ENCODE measurements at places on chromosomes 12 and 14.

GRCh38 chr12:38744041-38744440 lies 161.3 kb downstream of the CPNE8 start:
- no peak for DNase-seq

DNA sequence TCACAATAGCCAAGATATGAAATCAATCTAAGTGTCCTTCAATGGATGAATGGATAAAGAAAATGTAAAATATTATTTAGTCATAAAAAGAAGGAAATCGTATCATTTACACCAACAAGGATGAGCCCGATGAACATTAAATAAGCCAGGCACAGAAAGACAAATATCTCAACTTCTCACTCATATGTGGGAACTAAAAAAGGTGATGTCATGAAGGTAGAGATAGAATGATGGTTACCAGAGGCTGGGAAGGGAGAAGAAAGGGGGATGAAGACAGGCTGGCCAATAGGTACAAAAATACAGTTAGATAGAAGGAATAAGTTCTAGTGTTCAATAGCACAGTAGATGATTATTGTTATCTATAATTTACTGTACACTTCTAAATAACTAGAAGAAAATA lies 94.9 kb upstream of the RAP1B start:
- DNase-seq: no peak

GRCh38 chr12:90280033-90280432 lies 571.4 kb upstream of the ATP2B1 start:
- DNase-seq: no peak

GRCh38 chr14:51626788-51627187 lies 24.9 kb upstream of the FRMD6 start:
- no peak for DNase-seq

- DNase-seq: no peak
Observed at GRCh38 chr12:124423761-124424515, 129.0 kb downstream of the RFLNA start.

GRCh38 chr14:74763803-74764531 lies 851 bp downstream of the YLPM1 start:
- DNase-seq: no peak

DNA sequence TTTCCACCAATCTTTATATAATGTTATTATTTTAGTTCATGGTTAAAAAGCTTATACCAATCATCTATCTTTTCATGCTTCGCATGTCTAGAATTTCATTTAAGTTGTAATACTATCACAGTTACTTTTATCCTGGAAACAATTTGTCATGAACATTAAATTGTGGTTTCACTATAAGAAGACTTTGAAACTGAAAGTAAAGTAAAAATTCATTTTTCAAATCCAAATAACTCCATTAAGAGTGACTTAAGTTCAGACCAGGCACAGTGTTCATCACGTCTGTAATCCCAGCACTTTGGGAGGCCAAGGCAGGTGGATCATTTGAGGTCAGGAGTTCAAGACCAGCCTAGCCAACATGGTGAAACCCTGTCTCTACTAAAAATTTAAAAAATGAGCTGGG lies 12.4 kb downstream of the ESR2 start:
- no peak for DNase-seq

GRCh38 chr14:94649543-94650443 lies 37.6 kb downstream of the SERPINA3 start:
- DNase-seq: no peak

DNA sequence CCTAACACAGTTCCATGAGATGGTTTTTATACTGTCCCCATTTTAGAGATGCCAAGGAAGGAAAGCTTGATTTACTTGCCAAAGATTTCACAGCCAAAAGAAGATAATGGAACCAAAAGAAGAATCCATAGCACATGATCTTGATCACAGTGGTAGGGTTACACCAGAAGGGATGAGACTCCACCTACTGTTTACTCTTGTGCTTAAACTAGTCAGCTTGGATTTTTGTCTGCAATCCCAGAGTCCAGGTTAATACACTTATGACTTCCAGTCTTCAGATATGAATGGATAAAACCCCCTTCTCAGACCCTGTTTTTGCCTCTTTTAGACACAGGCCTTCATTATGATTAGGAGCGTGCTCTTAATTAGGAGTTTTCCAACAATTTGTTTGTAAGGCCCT lies 454.2 kb downstream of the AEBP2 start:
- DNase-seq: no peak

GRCh38 chr14:93115821-93116675 lies at the start of gene ITPK1:
Gene ITPK1, minus strand, starts transcription at chr14:93115925. Its CDS starts 762 bp downstream, at chr14:93115163.
- DNase-seq: peak; percentile 29

GRCh38 chr12:19014240-19014639 lies 115.3 kb upstream of the PLEKHA5 start:
- DNase-seq: no peak

- no peak for DNase-seq
Observed at GRCh38 chr12:11755302-11755930, 105.9 kb downstream of the ETV6 start.

DNA sequence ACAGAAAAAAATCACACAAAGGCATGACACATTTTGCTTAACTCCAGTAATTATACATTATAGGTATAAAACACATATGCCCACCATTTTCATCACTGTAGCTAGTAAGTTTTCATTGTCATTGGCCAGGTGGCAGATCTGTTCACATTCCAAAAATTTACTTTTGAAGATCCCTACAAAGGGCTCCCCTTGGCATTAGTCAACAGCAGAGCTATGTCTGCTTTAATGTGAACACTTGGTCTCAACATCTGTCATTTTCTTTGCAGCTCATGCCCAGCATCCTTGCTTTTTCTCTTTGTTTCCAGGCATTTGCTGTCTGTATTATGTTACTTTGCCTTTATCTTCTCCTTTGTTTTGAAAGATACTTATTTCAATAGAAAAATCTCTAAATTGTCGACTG lies 519.1 kb upstream of the FOXG1 start:
- no peak for DNase-seq

DNA sequence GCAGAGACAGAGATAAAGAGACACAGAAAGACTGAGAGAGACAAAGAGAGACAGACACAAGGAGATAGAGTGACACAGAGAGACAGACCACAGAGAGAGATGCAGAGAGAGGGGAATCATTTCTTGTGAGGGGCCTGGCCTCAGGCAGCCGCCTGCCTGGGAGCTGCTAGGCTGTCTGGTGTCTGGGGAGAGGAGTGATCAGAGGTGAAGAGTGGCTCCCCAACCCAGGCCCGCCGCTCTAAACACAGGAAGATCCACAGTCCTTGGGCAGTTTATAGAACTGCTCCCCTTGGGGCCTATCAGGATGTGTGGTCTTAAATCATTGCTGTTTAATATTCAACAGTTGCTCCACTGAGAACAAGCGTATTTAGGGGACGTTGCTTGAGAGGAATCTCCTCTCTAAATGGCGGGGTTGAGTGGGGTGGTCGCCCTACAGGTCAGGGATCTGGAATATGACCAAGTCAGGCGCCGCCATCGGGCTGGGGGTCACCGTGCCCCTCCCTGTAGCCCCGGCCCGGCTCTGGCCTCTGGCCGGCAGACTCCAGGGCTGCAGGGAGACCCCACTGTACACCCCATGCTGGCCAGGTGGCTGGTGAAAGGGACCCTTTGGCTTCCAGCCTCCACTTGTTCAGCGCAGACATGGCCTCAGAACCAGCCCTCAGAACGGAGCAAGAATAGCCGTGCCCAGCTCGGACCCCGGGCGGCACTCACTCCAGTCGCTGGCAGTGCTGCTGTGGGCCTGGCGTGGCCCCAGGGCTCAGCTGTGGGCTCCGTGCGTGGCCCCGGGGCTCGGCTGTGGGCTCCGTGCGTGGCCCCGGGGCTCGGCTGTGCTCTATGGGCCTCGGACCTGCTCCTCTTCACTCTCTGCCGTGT lies 89.4 kb downstream of the GALNT9 start:
- DNase-seq: no peak

DNA sequence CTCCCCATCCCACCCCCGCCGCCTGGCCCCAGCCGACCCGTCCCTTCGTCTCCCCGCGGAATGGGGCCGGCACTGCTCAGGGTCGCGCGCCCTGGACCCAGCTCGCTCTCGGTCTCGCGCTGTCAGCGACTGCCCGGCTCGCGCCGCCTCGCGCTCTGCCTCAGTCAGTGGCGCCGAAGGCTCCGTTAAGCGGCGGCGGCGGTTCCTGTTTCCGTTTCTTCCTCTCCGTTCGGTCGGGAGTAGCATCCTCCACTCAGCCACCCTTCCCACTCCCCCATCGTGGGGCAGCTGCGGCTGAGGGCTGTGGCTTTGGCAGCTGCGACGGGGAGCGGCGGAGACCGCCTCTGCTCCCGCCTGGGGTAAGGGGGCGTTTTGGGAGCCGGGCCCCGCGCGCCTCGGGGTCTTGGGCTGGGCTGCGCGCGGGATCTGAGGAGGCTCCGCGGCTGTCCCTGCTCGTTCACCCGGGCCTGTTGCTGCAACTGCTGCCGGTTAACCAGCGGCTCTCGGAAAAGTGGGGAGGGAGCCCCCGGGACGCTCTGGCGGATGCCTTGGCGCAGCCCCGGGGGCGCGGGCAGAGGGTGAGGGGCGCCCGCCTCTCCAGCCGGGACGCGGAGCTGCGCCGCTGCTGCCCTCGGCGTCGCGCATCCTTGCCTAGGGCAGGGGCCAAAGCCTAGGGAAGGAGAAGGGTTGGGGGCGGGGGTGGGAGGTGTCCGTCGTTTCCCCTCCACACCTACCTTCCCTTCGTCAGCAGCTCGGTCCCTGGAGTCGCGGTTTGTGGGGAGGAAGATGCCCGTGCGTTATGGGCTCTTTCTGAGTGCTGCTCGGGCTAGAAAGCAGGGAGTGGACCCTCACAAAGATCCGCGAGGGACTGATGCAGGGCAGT lies 567 bp downstream of the FUT8 start:
- peak; percentile 35 for DNase-seq

GRCh38 chr12:92952394-92952793 lies 23.3 kb upstream of the EEA1 start:
- no peak for DNase-seq

DNA sequence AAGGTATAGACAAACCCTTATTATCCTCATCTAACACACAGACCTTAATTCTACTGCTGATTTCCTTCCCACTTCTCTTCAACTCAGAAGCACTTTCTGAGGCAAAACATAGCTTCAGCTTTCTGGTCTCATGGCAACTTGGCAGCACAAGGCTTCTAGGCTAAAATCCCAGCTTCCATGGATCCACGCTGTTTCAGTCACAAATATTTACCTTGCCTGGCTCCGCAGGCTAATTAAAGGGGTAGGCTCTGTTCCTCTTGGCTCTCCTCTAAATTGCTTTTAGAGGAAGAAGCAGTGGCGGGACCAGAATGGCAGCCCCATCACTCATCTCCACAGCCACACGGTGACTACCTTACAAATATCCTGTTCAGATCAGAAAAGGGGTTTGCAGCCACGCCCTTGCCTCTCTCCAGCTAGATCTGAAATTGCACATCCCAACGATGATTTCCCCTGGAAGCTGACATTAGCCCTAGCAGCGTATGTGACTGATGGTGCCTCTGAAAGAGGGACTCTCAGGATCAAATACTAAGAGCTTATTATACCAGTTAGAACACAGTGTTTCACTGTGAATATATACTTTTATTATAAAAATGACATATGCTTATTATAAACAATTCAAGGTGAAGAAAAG lies 221.5 kb upstream of the NUDT4 start:
- DNase-seq: no peak

- DNase-seq: no peak
Observed at GRCh38 chr14:104171895-104172294, 33.5 kb downstream of the KIF26A start.

DNA sequence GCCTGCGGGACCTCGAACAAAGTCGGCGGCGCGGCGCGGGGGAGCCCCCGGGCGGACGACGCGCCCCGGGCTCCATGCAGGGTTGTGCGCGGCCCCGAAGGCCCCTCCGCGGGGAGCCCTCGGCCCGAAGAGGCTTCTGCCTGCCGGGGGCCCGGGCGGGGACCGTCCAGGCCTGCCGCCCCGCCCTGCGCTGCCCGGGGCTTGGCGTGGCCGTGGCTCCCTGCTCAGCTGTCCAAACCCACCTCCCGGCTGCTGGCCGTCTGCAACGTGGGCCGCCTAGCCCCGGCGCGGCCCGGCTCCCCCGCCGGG lies 670 bp downstream of the DYRK2 start:
- no peak for DNase-seq

DNA sequence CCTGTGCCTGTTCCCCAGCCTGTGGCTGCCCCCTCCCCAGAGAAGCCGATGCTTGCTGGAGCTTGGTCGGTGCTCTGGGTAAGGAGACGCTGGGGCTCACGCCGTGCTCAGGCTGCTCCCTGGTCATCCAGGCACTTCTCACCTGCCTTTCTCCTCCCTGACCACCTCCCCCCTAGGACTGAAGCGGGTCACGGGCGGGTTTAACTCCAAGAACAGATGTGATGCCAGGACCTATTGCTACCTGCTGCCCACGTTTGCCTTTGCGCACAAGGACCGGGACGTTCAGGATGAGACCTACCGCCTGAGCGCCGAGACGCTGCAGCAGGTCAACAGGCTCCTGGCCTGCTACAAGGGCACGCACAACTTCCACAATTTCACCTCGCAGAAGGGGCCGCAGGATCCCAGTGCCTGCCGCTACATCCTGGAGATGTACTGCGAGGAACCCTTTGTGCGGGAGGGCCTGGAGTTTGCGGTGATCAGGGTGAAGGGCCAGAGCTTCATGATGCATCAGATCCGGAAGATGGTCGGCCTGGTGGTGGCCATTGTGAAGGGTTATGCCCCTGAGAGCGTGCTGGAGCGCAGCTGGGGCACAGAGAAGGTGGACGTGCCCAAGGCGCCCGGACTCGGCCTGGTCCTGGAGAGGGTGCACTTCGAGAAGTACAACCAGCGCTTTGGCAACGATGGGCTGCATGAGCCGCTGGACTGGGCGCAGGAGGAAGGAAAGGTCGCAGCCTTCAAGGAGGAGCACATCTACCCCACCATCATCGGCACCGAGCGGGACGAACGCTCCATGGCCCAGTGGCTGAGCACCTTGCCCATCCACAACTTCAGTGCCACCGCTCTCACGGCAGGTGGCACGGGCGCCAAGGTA lies 8.4 kb upstream of the EP400 start:
- DNase-seq: no peak

- no peak for DNase-seq
Observed at GRCh38 chr12:132813443-132813842, 15.2 kb downstream of the GOLGA3 start.

DNA sequence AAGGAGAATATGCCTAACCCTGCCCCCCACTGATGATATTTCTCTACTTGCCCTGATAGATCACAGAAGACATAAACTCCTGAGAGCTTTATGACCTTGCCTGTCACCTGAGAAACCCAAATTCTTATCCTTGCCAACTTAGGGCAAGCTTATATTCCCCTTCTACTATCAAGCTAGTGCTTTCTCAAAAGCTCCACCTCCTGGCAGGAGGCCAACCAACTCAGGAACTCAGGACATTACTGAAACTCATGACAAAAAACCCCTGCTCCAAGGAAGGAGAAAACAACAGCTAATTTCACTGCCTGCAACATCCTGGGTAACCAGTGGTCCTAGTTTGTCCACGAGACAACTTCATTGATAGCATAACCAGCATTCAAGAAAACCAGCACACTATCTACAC lies 60.9 kb upstream of the FSCB start:
- no peak for DNase-seq

All from stimulated activated CD4-positive, alpha-beta T cell treated with anti-CD3 and anti-CD28 coated beads, TNF-alpha, amount 100 ng/mL, for 4 hours (primary cell).